Activated CD8-positive, alpha-beta memory T cell treated with anti-CD3 and anti-CD28 coated beads for 1 hour (primary cell): ENCODE measurements at places on chromosomes 12 and 14.

DNA sequence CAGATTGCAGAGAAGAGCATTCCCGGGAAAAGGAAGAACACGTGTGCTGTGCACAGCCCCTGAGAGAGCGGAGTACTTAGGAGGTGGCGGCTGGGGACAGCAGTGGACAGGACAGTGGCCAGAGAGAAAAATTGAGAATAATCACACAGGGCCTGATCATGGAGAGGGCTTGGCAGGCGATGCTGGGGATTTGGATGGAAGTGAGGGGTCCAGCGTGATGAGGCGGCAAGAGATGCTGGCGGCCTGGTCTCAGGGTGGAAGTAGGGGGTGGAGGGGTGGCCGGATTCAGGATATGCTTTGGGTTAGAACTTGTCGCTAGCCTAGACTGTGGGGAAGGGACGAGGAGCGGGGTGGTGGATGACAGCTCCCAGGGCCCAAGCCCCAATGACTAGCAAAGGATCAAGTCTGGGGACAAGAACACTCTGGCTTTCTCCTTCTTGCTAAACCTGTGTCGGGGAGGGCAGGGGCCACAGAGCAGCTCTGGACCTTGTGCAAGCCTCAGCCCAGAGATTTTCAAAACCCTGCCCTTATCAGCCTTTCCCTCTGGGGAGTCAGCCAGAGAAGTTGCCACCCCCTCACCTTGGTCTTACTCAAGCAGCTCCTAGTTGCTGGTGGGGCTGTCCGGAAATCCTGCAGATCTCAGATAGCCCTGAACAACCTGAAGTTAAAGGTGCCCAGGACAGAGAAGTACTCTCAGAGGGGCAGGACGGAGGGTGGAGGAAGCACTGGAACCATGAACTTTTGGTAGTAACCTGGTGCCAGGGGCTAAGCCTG, 1.3 kb downstream of the HVCN1 start:
- no peak for DNase-seq

DNA sequence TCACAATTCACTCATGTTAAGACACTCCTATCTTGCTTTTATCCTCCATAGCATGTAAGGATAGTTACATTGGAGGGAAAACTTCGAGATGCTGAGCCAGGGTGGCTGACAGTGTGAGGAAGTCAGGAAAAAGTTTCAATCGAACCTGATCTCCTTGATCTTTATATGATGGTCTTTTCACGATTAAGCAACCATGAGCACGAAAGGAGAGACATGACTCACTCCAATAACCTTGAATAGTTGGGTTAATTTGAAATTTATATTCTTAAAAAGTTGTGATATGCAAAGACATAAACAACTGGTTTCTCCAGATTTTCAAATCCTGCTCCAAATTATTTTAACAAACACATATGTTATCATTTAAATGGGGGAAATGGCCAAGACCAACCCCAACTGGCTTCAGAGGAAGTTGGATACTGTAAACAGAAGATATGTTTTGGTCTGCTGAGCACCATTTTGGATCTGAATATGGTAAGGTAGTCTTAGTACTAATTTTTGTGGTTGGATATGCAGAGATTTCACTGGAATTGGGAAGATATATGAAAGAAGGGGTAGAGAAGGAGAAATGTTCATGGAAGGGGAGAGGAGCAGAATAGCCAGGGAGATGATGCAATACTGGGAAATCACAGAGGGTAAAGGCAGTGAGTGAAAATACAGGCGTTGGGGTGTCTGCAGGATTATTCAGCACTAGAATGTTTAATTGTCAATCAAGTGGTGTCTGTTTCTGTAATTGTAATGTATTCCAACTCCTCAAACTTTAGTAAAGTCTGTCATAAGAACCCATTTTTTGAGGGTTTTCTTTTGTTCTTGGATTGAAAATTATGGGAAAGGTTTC, 185.2 kb upstream of the SLC38A2 start:
- no peak for DNase-seq

DNA sequence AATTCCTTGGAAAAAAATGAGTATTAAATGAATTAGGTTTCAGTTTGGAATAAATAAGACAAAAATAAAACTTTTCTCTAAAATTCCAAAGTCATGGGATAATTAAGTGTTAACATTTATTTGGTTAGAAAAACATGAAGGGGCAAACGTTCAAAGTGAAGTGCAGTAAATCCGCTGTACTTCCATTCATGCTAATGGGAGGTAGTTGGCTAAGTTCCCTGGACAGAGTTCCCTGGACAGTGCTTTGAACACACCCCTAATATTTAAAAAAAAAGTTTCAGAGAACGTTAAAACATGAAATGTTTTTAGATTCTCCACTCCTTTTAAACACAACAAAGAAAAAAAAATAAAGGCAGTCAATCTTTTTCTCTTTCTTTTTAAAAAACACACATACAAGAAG, 16.3 kb downstream of the ALX1 start:
- DNase-seq: no peak

DNA sequence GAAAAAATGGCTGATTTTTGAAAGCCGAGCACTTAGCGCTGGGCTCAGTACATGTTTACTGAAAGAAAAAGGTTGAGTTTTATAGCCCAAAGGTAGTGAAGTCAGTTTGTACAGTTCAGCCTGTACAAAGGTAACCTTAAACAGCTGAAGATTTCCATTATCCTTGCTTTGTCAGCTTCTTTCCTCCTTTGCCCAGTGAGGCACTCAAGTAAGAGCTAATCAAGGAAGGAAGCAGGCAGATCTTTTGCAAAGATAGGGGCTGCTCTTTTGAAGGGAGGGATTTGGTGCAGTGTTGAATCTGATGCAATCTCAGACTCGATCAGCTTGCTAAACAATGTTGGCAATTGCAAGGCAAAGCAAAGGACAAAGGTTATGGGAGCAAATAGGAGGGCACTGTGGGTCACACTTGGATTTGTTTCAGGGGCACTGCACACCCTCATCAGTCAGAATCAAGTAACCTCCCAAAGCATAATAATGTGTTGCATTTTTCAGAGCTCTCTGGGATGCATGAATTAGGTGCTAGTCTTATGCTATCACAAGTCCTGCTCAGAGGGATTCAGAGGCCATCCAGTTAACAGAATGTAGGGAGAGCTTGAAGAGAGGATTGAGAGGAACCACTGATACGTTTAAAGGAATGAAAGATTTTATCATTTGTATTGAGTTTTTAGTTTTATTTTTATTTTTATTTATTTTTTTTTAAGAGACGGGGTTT, 44.4 kb downstream of the ANO6 start:
- no peak for DNase-seq
